Activated CD4-positive, alpha-beta T cell treated with anti-CD3 and anti-CD28 coated beads, Interleukin-2, Interleukin-4, amounts not matched to agents 100 ng/mL and 50 ng/mL, durations not matched to agents 16 hours and 8 hours (primary cell): ENCODE measurements at places on chromosomes 7 and 10.

- no peak for DNase-seq
Observed at GRCh38 chr10:79947787-79948424, 999 bp downstream of the SFTPD start.

DNA sequence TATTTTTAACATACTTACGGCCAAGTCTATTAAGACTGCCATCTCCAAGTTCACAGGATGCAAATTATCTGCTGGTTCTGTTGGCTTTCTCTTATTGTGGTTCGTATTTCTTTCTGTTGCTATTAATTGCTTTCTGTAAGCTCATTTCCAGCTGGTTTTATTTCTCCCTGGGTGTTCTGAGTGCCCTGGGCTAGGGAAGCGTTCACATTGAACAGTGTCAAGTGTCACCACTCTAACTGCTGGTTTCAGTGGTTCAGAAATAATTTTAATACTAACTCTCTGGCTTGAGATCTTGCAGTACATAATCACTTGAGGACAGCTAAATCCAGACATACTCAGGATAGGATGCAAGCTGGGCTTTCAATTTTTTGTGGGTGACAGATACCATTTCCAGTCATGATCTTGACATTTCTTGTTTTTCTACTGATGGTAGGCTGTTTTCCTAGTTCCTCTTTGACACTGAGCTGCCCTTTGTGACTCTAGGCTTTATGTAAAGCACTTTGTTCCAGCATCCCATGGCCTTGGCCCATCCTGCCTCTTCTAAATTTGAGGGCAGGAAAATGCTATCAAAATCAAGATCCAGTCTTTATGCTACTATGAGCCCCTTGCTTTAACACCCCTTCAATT lies 117.6 kb downstream of the SNX13 start:
- DNase-seq, result no peak

- peak; percentile 50 for DNase-seq
Observed at GRCh38 chr7:70681469-70682350, 450.2 kb upstream of the GALNT17 start.

GRCh38 chr10:55495555-55495954 lies 694.5 kb upstream of the PCDH15 start:
- DNase-seq, result no peak

- DNase-seq, result peak; percentile 55
Observed at GRCh38 chr7:54788664-54789063, 29.7 kb upstream of the SEC61G start.

- DNase-seq, result no peak
Observed at GRCh38 chr7:25026156-25026555, 46.2 kb upstream of the OSBPL3 start.

DNA sequence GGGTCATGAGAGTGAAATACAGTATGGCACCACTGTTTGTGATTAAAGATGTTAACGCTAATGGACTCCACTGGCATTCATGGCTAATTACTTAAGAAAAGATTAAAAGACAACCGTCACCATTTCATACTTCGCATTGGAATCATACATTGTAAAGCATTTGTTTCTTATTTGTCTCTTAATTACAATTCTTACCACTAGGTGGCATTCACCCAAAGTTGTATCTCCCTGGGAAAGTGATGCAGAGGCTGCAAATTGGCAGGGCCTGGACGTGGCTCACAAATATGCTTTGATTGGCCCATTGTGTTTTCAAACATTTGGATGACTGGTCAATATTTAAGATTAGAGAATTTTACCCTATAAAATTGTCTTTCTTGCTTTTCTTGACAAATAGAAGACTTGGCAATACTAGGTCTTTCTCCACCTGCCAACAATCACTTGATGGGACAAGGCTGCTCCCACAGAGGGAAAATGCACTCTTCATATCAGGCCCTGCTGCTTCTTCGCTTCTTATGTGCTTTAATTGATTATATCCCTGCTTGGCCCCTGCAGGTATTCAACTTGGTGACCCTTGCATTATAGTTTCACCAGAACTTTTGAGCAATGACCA lies 72.1 kb upstream of the STARD3NL start:
- DNase-seq, result peak; percentile 53

DNA sequence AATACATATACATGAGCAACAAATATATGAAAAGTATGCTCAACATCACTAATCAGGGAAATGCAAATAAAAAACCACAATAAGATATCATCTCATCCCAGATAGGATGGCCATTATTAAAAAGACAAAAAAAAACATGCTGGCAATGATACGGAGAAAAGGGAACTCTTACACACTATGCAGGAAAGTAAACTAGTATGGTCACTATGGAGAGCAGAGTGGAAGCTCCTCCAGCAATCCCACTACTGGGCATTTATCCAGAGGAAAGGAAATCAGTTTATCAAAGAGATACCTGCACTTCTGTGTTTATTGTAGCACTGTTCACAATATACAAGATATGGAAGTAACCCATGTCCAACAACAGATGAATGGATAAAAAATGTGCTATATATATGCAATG lies 217.5 kb downstream of the SDK1 start:
- no peak for DNase-seq

DNA sequence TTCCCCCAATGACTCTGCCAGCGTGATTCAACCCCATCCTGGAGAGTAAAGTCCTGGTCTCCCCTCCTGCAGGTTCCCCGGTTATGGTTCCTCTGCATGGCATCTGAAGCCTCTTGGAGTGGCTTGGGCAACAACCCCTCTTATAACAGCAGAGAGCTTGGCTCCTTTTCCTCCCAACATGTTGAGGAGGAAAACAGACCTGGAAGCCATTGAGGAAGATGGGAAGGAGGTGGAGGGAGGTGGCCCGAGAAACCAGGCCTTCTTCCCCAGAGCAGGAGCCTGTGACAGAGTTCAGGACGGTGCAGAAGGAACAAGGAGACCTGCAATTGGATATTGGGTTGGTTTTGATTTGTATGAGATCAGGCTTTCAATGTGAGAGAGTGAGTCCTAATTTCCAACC lies 184.0 kb upstream of the ADCY1 start:
- no peak for DNase-seq

GRCh38 chr10:19979628-19980027 lies 163.4 kb downstream of the PLXDC2 start:
- no peak for DNase-seq

DNA sequence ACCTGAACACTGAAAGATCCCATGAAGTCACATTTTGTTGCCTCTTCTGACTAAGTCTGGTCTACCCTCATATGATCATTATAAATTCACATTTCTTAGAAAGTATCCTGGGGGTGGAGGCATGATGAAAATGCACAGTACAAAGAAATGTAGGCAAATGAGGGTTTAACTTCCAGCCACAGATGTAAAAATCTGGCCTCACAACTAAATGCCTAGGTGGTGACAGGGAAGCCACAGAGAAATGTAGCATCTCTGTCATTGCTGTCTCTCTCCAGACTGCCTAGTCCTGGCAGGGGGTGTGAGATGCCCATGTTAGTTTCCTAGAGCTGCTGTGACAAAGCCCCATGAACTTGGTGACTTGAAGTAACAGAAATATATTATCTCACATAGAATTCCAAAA lies 395.9 kb downstream of the SORCS3 start:
- no peak for DNase-seq

GRCh38 chr7:39383136-39383535 lies 183.1 kb upstream of the YAE1 start:
- DNase-seq, result no peak

GRCh38 chr7:70114806-70115205 lies 516.5 kb downstream of the AUTS2 start:
- DNase-seq, result no peak

GRCh38 chr10:17209881-17210280 lies 8.4 kb upstream of the TRDMT1 start:
- DNase-seq, result no peak

GRCh38 chr10:127992376-127992775 lies 85.5 kb downstream of the PTPRE start:
- DNase-seq, result no peak
